ENCODE measurements at places on chromosomes 11 and 22.

GRCh38 chr22:46897246-46897623, 134.8 kb downstream of the TBC1D22A start:
- no peak for DNase-seq

- DNase-seq: no peak
These were observed 26.4 kb upstream of the PANX2 start for GRCh38 chr22:50144005-50144614.

- no peak for DNase-seq
These were observed 499.0 kb upstream of the CCDC179 start for GRCh38 chr11:23359297-23359696.

- no peak for DNase-seq
These were observed 1.6 kb downstream of the RNASEH2C start for GRCh38 chr11:65718964-65719492.

GRCh38 chr11:86888164-86889000, 66.8 kb downstream of the FZD4 start:
- no peak for DNase-seq

DNA sequence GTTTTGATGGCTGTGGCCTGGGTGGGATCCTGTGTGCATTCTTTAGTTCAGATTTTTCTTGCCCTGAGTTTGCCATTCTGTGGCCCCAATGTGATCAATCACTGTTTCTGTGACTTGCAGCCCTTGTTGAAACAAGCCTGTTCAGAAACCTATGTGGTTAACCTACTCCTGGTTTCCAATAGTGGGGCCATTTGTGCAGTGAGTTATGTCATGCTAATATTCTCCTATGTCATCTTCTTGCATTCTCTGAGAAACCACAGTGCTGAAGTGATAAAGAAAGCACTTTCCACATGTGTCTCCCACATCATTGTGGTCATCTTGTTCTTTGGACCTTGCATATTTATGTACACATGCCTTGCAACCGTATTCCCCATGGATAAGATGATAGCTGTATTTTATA, 620 bp downstream of the OR4C16 start:
- DNase-seq: no peak

DNA sequence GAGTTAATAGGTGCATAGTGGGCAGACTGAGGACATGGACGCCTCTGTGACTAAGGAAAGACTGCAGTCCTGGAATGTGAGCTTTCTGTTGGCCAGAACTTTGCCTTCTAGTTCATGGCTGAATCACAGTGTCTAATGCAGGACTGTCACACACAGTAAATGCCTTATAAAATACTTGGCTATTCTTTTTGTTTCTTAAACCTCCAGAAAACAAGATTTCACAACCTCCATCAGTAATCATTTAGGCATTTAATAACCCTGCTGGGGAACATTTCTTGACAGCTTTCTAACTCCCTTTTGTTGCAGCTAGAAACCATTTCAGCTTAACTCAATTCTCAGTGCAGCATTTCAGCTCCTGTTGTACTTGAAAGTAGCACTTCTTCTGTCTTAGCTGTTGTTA, 335.8 kb upstream of the DDI1 start:
- no peak for DNase-seq

DNA sequence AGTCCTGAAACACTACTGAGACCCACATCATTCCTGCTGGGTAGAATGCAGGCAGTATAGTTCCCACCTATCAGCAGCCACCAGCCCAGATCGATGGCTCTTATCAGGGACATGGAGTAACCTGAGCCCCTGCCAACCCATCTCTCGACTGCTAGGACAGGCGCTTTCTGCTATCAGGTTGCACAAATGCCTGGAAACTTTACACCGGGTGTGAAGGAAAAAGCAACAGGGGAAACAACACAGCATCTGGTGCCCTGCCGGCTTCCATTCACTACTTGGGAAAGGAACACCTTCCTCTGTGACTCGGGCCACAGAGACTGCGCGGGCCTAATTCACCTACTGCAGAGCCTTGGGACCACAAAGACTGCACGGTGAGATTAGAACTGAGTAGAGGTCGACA, 18.5 kb downstream of the RBFOX2 start:
- no peak for DNase-seq

- no peak for DNase-seq
These were observed 35.2 kb downstream of the APOL5 start for GRCh38 chr22:35752863-35753189.

Measured in stimulated activated CD4-positive, alpha-beta T cell treated with anti-CD3 and anti-CD28 coated beads, TNF-alpha, amount 100 ng/mL, for 1 hour (primary cell).